ENCODE measurements at places on chromosomes 2 and 18.

DNA sequence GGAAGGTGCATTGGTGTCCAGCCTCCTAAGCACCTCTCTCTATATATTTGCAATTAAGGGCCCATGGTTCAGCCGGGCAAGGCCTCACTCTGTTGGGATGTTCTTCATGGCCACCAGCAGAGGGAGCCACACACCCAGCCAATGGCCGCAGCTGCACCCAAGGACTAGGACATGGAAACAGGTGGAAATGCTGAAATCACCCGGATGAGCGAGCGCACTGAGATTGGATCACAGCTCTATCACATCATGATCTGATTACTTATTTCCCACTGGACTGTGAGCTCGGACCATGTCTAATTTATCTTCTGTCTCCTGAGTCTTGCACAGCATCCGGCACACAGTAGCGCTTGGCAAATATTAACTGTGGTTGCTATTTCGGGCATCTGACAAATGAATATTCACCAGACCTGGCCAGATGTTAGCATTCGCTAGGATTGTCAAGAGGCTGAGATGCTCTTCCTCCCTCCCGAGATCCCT, 31.2 kb downstream of the KIF3C start:
- peak; percentile 29 for DNase-seq

GRCh38 chr2:209413311-209414014, 10.4 kb upstream of the MAP2 start:
- no peak for DNase-seq

DNA sequence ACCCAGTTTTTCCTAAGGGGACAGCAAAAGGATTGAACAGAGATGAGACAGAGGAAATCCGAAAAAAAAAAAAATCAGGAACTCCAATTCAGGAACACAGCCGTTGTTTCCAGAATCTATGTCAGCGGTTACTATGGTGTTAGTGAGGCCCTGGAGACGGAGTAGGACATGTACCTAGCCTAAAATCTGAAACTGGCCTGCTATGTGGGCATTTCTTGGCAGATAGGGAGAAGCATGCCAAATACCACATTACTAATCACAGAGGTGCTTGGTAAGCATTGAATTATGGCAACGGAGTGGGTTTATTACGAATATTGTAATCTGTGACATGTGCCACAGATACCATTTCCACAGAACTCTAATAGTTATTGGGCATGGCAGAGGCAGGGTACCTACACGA, 530.6 kb downstream of the CCDC85A start:
- no peak for DNase-seq

DNA sequence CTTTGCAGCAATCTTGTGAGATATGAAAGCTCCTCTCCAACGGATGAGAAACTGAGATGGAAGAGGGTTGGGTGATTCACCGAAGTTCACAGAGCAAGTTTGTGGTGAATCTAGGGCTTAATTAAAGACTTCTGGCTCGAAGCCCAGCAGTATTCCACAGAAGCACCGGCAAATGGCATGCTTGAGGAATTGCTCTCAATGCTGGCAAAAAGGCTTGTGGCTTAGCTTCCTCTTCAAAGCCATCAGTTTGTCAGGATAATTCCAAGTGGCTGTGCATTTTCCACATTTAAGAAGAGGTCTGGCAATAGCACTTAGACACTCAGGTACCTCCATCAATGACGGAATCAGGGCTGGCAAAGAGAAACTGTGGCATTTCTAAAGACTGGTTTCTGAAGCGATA, 98.7 kb upstream of the SLC66A3 start:
- DNase-seq = no peak

DNA sequence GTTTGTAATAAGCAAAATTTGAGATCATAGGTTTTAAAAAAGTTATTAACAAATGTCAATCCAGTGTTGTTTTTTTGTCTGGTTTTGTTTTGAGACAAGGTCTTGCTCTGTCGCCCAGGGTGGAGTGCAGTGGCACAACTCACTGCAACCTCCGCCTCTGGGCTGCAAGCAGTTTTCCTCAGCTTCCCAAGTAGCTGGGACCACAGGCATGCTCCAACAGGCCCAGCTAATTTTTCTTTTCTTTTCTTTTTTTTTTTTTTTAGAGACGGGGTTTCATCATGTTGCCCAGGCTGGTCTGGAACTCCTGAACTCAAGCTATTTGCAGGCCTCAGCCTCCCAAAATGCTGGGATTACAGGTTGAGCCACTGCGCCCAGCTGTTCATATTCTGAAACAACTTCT, 31.3 kb downstream of the GALNT3 start:
- DNase-seq = no peak

DNA sequence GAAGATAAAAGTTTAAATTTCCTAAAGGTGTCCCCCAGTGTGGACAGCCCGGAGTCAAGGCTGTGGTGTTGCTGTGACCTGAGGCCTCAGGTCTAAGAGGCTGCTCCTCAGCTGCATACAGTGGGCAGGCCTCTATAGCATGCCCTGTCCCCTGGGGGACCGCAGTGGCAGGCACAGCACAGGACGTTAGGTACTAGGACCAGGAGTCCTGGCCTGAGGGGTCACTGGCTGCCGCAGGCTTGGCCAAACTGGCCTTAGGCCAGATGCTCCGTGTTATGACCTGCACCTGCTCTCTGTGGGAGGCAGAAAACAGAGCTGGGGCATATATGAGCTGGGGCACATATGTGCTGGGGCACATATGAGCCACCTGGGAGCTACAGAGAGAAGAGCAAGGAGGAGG, 21.2 kb upstream of the MAL start:
- DNase-seq = no peak

DNA sequence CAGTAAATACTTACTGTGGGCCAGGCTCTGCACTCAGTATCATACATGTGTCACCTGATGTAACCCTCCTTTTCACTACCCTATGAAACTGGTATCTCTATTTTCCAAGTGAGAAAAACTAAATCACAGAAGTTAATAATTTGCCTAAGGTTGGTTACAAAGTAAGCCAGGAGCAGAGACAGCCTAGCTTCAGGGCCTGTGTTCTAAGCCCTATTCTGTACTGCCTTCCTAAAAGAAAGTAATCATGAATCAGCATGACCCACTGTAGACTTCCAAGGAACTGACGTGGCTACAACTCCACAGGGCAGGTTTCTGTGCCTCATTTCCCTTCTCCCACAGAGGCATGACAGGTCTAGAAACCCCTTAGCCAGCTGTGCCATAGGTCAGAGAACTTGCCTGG, 14.3 kb downstream of the ZNF142 start:
- no peak for DNase-seq

- no peak for DNase-seq
Observed at GRCh38 chr18:58117786-58118403, 73.9 kb downstream of the NEDD4L start.

Measured in stimulated activated CD4-positive, alpha-beta T cell treated with anti-CD3 and anti-CD28 coated beads, Interleukin-1b, Interleukin-23, amount 100 ng/mL, for 1 hour (primary cell).